ENCODE measurements at places on chromosomes 12 and 14. TPM values are rescaled to one million over a fixed set of nuclear protein-coding genes. Genes with fewer than 3 reads are reported as not detected.
A peak's percentile ranks its signal among the peaks of the same experiment; 100 is the strongest.

KRT74 gene
- not detected for total RNA-seq

PLEKHD1 gene
- not detected for total RNA-seq

TPH2 gene
- not detected for total RNA-seq

DNA sequence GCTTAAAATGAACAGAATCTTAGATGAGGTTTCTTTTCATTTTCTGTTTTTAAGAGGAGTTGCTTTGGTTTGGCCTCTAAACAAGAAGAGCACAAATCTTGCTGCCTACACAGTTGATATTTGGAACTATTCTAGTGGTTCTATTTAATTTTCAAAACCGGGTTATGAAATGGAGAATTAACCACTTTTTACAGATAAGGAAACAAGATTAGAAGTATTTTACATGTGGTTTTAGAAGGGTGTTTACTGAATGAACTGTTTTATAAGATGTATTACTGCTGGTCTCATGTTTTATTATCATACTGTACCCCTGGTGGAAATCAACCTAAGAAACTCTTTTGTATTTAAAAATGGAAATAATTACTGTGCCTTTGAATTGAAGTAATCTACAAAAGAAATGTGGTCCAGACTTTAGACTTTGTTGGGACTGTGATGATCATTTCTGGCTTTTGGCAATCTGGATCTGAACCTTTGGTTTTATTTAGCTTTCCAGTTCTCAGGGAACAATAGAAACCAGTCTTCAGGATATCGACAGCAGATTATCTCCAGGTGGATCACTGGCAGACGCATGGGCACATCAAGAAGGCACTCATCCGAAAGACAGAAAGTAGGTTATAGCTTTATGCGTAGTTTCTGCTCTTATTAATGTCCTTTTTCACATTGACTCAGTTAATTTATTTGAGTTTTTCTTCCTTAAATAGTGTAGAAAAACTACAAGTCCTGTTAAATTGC, 43.2 kb downstream of the TBK1 start:
- no peak for DNase-seq

DNA sequence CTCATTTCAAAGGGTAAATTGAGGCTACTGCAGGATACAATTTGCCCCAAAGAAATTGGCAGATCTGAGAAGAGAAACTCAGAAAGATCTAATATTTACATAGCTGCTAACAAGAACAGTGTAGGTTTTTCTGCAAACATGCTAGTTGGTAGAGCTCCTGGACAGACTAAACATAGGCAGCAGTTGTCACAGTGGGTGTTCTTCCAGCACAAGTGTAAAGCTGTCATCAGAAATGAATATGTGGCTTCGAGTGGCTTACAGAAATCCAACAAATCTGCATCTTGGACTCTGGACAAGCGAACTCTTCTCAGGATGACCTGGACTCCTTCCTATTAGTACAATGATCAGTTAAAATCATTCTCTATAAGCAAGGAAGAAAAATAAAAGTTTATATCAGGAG, 5.9 kb downstream of the CBX5 start:
- DNase-seq = no peak

DNA sequence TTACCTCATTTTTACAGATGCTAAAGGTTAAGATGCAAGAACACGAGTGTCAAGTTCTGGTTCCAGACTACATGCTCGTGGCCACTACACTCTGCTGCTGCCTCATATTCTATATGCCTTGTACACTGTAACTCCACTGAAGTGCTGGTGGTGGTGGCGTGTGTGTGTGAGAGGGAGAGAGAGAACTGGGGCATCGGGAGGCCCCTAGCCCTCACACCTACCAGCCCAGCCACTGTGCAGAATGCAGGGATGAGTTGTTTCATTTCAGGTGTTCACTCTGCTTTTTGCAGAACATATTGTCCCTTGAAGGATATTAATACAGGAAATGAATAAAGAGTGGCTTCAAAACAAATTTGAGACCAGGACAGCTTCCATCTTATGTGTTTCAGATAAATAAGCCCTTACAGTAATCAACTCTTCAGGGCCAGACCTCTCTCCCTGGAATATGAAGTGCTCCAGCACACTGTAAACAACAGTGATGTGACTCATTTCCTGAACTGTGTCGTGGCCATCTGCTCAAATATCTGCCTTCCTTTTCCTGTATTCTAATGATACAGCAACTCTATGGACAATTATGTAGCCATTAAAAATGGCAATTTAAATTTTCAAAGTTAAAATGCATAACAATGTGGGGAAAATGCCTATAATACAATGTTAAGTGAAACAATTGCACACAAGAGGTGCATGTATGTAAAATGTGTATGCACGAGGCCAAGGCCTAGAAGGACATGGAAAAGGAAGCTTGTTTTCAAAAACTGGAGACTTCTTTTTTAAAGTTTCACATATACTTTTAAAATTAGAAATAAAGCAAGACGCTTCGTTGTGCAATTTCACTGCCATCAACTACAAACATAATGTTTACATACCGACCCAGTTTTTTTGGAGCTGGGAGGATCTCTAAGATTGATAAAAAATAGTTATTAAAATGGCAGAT, 215.4 kb downstream of the PELI2 start:
- peak; percentile 70 for DNase-seq

DNA sequence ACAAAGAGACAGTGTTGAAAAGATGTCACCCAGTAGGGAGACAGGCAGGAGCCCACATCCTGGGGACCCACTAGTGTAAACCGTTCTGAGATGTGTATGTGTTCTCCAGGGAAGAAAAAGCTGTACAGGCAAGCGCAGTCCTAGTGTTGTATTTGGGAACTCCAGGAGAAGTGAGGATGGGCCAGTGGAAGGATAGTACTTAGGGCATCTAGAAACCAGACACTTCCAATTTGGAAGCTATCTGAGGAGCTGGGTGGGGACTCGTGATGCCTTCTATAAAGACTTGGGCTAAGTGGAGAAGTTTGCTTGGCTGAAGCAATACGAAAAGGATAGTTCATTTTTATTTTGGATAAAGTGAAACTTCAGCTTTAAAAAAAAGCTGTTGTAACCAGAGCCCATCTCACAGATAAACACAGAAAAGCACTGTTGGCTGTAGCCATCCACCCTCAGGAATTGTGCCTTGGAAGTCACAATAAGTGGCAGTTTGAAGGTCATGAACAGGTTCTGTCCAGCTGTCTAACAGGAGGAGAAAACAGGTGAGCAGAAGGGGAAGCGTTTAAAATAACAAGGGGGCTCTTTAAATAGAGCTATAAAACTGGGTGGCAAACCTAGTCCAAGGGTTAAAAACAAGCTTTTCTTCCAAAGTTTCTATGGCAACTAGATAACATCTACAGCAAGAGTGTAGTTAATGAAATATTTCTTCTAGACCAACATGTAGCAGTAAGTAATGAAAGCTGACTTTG, 108.0 kb upstream of the ARHGAP5 start:
- DNase-seq = no peak

DNA sequence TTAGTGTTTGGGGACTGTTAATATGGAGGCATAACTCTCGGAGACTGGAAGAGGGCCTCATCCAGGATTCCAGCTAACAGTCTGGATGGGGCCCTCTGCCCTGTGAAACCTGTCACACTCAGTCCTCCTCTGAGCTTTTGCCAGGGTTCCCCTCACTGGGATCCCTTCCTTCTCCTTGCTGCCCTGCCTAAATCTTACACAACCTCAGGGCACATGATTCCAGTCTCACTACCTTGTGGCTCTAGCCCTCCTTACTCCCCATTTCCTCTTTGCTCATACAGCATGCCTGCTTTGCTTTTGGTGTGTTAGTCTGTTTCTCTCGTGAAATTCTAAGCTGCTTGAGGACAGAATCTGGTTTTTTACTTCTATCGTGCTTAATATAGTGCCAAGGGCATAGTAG, 942 bp upstream of the GSG1 start:
- DNase-seq = peak; percentile 53

- no peak for DNase-seq
Measured at GRCh38 chr12:108765289-108765764, 34.0 kb upstream of the CORO1C start.

DNA sequence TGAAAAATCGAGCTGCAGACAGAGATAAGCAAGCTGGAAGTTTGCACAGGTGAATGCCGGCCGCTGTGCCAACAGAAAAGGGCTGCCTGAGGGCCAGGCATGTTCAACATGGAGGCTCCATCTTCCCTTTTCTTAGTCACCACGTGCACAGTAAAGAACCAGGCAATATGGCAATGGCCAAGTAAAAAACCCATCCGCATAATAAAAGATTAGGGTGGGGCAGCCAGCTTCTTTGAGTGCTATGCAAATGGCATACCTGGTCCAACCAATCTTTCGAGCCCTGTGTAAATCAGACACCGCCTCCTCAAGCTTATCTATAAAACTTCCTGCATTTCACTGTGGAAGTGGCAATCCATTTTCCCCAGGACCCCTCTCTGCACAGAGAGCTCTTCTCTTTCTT, 16.7 kb downstream of the PNP start:
- DNase-seq = no peak

DNA sequence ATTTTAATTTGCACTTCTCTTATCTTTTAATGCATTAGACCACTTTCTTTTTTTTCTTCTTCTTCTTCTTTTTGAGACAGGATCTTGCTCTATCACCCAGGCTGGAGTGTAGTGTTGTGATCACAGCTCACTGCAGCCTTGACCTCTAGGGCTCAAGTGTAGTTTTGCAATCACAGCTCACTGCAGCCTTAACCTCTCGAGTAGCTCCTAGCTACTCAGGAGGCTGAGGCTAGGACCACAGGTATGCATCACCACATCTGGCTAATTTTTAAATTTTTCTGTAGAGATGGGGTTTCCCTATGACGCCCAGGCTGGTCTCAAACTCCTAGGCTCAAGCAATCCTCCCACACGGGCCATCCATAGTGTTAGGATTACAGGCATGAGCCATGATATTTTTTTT, 12.7 kb downstream of the TMED8 start:
- no peak for DNase-seq

- no peak for DNase-seq
Measured at GRCh38 chr12:109724321-109724892, 10.8 kb downstream of the FAM222A start.

DNA sequence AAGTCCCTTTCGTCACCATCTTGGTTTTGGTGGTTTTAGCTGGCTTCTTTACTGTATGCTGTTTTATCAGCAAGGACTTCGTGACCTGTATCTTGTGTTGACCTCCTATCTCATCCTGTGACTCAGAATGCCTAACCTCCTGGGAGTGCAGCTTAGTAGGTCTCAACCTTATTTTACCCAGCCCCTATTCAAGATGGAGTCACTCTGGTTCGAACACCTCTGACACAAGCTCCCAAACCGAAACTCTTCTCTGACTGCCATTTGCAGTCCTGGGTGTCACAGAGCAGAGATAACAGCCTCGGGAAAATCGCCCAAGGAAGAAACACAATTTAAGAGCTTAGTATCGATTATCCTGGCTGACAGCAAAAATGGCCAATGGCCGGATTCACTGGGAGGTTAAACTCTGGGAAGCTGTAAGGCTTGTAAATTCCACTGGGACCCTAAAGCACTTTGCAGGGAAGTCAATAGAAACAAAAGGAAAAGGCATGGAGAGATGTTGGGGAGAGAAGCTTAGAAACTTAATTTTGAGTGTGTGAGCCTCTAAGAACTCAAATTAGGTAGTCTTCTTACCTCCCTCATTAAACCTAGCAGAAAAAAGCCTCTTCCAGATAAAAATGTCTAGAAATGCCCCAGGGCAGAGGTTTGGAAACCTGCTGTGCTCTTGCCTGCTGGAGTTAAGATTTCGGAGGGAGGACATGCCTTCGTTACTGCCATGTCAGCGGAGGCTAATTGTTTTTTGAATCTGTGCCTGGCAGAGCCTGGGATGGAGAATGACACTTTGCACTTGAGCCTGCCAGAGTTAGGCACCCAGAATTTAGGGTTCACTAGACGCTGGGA, 56.5 kb upstream of the RPH3A start:
- DNase-seq = no peak
